Muscle of arm (tissue), 14 donors: ENCODE measurements at places on chromosomes 13 and 19. TPM values are rescaled to one million over a fixed set of nuclear protein-coding genes. Genes with fewer than 3 reads are reported as not detected.

DNA sequence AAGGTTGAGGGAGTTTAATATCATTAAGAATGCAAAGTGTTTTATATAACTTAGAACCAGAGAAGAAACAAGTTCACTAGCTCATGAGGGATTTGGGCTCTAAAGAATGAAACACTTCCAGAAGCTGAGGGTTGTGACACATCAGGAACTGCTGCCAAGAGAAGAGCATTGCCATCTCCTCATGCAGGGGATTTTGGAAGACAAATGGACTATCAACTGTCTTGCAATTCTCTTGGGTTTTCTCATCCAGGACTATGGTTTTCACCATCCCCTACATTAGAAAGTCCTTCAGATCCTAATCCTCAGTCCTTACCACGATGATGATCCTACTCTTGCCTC, 59.7 kb upstream of the KL start:
- DNase-seq: no peak

DNA sequence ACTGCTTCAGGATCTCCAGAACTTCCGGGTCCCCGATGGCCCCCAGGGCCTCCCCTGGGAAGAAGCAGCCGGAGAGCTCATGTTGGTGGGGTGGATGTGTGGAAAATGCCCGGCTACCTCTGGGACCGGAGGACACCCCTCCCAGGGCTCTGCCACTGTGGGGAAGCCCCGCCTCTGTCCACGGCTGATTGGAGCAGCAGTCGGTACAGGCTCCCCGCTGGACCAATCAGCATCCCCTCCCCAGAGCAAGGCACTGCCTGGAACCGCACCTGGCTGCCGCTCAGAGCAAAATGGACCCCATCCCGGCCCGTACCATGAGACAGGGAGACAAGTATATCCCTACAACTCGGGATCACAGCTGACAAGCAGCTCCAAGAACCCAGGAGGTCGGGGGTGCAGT, 6.4 kb downstream of the DOHH start:
- no peak for DNase-seq

DNA sequence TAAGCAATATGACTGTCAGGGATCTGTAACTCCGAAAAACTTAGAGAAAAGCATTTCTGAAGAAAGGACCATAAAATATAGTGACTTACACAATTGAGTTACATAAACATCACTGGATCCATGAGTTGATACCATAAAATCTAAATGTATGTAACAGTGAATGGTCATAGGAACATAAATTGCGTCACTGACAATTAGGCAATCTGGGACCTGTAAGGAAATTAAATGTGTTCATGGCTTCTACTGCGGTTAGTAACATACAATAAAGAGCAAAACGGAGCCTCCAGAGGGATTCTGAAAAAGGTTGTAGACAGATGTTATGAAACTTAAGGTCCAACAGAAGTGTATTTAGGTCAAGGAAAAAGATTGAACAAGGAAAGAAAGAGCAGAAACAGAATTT, 27.1 kb downstream of the POU4F1 start:
- DNase-seq: no peak

GRCh38 chr13:105007166-105007808, 1528.2 kb downstream of the EFNB2 start:
- DNase-seq: no peak

DNA sequence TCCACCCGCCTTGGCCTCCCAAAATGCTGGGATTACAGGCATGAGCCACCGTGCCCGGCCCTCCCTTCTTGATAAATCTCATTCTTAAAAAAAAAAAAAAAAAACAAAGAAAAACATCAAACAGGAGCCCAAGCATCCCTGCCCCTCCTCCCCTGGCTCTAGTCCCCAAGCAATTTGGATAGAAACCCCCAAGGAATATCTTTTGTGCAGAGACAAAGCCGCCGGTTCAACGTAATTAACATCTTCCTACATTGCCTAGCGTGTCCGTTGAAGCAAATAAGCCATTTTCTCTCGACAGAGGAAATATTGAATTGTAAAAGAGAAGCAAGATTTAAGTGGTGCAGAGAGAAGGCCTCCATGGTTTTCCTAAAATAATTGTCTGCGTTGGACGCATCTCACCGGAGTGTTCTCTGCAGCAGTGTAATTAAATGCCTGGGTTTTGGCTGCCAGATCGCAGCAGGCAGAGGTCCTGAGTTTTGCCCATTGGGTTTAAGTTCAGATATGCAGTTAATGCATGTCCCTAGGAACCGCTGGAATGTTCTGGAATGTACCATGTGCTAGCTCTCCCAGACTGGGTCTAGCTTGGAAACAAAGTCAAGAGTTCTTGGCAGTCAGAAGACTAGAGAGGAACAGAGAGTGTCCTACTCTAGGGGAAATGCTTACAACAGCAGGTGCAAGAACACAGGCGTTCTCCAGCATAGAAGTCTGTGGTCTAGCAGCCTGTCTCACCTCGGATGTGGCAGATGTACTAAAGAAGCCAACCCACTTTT, 30.8 kb downstream of the PIN1 start:
- peak; percentile 21 for DNase-seq

DNA sequence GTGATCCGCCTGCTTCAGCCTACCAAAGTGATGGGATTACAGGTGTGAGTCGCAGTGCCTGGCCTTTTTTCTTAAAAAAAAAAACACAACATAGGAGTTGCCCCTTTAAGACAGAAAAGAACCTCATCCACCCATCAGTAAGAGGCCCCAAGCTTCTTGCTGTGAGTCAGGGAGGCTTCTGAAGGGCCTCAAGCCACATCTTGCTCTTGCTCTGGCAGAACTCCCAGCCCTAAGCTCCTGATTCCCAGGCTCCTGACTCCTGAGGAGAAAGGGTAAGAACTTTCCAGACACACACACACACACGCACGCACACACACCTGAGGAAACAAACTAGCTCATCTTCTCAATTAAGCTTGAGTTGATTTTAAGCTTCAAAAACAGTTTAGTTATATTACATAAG, 6.9 kb downstream of the ETFB start:
- peak; percentile 36 for DNase-seq

- no peak for DNase-seq
Observed at GRCh38 chr19:14761607-14762006, 16.8 kb downstream of the ADGRE2 start.

- DNase-seq: no peak
Observed at GRCh38 chr19:17214508-17215126, 540 bp upstream of the USE1 start.

DNA sequence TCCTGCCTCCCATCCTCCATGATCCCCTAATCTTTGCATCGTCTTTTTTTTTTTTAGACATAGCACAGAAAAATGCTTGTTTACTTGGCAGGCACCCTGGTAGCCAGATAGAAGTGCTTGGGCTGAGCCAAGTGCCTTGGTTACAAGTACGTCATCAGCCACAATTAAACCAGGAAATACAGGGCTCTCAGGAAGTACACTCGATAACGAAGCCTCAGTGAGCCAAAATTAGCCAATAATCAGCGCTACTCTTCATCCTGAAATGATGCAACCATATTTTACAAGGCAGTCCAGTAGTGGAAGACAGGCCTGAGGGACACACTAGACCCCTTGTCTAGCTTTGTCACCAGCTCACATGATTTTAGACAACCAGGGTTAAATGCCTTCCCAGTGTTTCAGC, 194.0 kb upstream of the NBEA start:
- no peak for DNase-seq

GRCh38 chr19:8127311-8127710, 22.1 kb downstream of the FBN3 start:
- no peak for DNase-seq

DNA sequence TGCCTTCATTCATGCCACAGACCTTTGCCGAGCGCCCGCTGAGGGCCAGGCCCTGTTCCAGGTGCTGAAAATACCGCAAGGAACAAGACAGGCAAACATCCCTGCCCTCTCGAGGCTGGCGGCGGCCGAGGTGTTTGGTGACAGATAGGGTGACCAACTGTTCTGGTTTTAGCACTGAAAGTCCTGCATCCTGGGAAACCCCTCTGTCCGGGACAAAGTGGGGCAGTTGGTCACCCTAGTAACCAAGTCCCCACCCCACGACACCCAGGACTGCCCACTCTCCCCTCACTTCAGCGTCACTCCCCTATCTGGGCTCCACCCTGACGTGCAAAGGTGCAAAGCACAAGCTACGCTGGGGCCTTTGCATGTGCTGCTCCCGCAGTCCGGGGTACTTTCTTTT, 17.3 kb downstream of the ZBTB7A start:
- no peak for DNase-seq

DNA sequence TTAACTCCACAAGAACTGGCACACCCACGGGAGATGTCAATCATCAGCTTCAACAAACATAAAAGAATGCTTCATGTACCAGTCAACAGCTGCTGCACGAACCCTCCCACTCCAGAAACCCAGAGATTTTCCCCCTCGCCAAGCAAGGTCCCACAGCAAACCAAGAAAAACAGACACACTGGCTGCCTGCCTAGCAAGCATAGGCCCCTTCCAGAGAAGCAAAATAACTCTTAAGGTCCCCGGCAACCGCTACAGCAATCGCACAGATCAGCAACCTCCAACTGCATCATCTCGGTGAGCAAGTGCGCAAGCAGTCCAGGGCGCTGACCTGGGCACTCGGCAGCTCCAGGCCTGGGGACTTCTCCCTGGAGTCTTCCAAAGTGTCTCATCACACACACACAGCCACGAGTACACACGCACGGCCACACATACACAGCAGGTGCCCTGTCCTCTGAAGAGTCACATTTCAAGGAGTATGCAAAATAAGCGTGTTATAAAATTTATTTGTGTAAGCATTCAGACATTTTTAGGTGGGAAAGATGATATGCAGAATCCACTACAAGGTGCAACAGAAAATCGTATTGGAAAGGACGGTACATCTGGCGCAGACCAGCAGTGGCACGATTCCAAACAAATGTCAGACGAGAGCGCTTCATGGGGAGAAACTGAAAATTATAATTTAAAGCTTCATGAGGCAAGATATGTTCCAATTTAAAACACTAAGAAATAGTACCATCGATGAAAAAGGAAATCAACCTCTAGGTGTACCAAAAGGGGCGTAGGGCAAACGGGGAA, 125.0 kb downstream of the STK24 start:
- peak; percentile 62 for DNase-seq

GRCh38 chr13:23993680-23993985, 96.3 kb upstream of the C1QTNF9B start:
- no peak for DNase-seq

DNA sequence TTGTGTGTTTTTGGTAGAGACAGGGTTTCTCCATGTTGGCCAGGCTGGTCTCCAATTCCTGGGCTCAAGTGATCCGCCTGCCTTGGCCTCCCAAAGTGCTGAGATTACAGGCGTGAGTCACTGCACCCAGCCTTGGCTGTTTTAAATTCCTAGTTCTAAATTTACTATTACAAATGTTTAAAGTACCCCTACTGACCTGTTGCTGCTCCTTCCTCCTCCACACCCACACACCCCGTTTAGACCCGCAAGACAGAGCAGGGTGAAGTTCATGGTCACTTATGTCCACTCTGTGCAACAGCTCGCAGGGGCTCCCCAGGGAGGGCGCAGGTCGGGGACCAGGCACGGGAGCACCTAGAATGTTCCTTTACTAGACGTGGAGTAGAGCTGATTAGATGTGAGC, 28.7 kb downstream of the TMEM161A start:
- DNase-seq: no peak

DNA sequence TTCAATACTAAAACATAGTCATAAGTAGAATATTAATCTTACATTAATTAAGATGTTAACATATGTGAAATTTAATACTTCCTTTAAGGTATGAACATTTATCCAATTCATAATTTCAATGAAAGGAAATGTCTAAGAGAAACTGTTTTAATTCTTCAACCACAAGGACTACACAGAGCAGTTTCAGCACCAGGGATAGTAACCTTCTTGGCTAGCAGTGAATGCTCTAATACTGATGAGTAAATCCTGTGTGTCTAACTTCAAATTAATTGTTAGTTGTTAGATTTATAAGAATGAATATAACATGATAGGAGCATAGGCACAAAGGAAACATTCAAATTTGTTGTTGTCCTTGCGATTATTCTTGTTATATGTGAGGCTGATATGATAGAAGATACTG, 15.6 kb upstream of the NBEA start:
- DNase-seq: peak; percentile 55

GRCh38 chr19:38618590-38619360, at the start of gene EIF3K:
EIF3K (plus strand) TSS chr19:38619188; CDS start chr19:38619269, 81 bp downstream.
- peak; percentile 100 for DNase-seq

GRCh38 chr19:53782698-53783097, 41.4 kb downstream of the NLRP12 start:
- no peak for DNase-seq

DNA sequence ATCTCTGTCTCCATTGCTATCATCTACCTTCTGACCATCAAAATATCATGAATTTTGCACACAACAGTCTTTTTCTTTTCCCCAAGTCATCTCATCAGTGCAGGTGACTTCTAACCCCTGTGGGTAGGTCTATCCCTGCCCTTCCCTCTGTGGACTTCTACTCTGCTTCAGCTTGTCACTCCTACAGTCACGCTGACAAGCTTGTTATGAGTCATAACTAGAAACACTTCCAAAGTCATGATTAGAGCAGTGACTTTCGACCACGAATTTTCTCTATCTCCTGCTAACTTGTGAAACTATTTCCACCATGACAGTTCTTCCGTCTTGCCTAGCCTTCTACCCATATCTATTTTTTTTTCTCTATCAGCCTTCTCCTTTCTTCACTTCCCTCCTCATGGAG, 343.7 kb upstream of the ARGLU1 start:
- DNase-seq: no peak

DNA sequence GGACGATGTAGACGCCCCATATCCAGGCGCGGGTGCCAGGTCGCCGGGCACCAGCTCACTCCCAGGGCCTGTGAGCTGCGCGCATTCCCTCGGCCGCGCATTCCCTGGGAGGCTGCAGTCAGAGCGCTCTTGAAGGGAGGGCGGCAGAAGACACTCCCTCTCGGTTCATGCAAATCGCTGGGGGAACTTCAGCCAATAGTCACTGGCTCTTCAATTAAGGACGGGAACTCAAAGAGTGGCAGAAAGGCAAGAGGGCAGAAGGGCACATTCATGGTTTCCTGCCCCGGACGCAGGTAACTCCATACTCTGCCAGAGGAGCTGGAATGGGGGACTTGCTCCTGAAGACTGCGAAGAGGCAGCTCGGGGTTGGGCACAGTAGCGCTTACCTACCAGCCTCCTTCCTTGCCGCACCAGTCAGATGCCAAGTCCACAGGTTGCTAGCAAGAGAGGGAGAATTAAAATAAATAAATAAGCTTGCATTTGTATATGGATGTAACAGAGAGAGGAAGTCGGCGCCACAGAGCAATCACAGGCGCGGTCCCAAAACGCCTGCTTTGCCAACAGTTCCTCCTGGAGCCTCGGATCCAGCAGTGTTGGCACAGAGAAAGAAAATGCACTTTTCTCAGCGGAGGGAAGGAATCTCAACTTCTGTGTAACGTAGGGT, 459 bp downstream of the PCDH20 start:
- peak; percentile 33 for DNase-seq

DNA sequence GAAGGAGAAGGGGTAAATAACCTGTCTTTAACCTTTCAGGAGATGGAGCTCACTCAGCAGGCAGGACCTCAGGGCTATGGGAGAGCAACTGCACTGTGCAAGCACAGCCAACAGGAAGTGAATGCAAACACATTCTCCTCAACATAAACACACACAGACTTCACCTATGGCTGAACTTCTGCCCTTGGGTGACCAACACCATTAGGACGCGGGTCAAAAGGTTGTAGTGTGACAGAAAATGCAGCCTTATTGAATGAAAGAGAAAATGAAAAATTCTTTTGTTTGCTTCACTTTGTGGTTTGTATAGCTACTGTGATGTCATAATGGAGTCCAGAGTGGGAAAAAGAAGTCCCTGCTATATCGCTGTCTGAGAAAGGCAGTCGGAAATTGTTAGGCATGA, 323.0 kb downstream of the NDFIP2 start:
- DNase-seq: no peak

The CEBPA gene
- 33.1 TPM for polyA plus RNA-seq

The TNNI3 gene
- polyA plus RNA-seq: 1.8 TPM

The NLRP5 gene
- polyA plus RNA-seq: not detected

The MED4 gene
- 62.6 TPM for polyA plus RNA-seq

The JSRP1 gene
- polyA plus RNA-seq: 53.7 TPM

The IL12RB1 gene
- polyA plus RNA-seq: 0.45 TPM

The KLK8 gene
- 1.0 TPM for polyA plus RNA-seq
